ENCODE measurements at places on chromosomes 7 and 10.

GRCh38 chr7:9978106-9979064 is 995.3 kb upstream of the PHF14 start:
- no peak for DNase-seq

- no peak for DNase-seq
Observed at GRCh38 chr10:80512031-80512526, 25.6 kb upstream of the SH2D4B start.

- no peak for DNase-seq
Observed at GRCh38 chr7:64559206-64559605, 3.7 kb downstream of the ZNF680 start.

- no peak for DNase-seq
Observed at GRCh38 chr7:45984386-45985295, 63.6 kb upstream of the IGFBP3 start.

DNA sequence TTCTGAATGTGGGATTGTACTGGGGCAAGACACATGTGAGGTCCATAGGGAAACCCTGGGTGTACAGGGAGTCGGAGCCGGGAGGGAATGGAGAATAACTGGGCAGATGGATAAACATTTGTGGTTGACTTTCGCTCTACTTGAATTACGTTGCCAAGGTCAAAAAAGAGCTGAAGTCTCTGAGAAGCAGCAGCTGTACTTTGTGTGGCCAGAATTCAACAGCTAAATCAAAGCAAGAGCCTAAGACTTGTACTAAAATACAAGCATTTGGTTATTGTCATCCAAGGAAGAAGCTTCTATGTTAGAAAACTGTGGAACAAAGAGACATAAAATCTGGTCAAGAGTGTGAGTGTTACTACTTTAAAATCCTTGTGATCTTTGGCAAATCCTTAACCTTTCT is 457.2 kb downstream of the ARL4A start:
- DNase-seq: no peak

- DNase-seq: no peak
Observed at GRCh38 chr7:149414745-149415390, 46.0 kb downstream of the ZNF777 start.

GRCh38 chr10:51260376-51260775 is 186.1 kb downstream of the PRKG1 start:
- DNase-seq: no peak

All from NCI-H1436 (cell line).